ENCODE measurements at places on chromosomes 12 and 14.

DNA sequence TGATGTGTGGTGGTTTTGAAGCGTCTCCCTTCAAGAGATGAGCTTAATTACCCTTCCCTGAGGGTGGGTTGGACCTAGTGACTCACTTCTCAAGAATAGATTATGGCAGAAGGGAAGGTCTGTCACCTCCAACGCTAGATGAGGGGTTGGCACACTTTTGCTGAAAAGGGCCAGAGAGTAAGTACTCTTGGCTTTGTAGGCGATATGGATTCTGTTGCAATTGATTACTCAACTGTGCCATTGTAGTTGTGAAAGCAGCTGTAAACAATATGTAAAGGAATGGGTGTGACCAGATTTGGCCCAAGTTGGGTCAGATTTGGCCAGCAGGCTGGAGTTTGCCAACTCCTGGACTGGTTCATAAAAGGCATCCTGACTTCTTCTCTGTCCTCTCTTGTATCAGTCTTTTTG, 53.3 kb downstream of the SMIM41 start:
- DNase-seq: no peak

DNA sequence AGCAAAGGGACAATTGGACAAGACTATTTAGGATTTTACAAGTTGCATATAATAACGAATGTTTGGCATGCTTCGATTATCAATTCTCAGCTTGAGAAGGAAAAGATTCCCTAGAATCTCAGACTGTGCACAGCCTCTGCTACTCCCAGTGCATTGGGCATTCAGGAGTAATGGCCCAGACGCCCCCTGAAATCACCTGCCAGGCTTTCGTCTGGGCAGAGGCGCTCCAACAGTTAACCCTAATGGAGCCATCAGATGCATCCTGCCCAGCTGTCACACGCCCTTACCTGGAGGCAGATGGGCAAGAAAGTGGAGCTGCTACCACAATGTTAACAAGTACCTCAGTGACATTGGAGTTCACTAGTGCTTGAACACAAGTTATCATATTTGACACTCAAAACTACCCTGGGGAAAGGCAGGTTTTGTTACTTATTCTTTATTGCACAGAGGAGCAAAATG, 927 bp upstream of the LRP6 start:
- DNase-seq: no peak

DNA sequence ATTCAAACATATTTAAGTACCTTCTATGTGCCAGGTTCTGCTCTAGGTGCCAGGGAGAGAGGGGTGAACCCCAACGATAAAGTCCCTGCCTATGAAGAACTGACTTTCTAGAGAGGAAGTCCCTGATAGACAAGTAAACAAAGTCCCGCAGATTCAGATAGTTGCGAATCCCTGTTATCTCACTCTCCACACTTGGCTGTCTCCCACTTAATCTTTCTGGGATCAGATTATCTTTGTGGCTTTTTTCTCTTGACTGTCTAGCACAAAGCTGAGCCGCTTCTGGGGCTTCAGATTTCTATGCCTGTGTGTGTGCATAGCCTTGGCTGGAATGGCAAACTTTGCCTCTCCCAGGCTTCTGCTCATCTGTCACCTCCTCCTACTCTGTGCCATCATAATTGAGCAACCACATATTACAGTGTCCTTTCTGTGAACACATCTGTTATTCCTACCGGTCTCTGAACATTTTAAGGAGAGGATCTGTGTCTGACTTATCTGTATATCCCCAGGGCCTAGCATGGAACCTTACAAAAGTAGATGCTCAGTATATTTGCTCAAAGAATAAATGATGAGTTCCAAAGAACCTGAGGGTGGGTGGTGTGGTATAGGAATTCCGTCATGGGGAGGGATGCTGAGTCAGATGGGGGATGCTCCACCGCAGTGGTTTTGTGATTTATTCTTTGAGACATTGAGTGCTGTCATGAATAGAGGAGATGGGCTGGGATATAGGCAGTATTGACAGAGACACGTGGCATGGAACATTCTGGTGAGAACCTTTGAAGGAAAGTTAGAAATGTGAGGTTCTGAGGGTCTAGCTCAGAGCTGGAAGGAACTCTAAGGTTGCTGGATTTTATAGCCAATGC, 28.5 kb downstream of the RGS6 start:
- DNase-seq: no peak

DNA sequence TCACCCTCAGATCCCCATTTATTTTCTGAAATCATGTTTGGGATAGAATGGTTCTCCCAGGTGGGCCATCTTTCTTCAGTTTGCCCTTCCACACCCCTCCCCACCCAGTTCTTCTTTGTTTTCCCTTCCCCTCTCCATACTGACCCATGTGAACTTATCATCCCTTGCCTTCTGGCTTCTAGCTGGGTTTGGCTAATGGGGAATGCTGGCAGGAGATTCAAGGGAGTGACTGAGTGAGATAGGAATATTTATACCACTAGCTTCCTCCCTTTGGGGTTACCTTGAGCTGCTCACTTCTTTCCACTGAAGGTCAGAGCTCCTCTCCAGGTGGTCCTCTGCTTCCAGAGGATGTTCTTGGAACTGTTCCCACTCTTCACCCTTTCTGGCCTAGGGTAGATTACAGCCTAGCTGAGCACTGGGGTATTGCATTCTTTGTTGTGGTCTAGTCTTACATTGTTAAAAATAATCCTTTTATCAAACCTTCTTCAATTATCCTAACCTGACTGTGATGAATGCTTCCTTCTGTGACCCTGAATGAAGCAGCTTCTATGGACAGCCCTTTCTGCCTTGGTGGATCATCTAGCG, 88.3 kb upstream of the ATP2B1 start:
- DNase-seq: no peak

DNA sequence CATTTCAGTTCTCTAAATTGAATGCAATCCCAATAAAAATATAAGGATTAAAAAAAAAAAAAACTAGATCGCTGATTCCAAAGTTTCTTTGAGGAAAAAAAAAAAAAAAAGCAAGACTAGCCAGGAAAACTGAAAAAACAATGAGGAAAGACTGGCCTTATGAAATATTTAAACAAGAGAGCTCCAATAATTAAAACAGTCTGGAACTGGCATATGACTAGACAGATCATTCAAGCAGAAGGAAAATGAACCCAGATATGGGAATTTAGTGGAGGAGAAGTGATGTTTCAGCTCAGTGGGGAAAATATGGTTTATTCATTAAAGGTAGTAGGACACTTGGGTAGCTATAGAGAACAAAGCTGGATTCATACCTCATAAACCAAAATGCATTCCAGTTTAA, 42.0 kb upstream of the TBC1D15 start:
- DNase-seq: no peak

DNA sequence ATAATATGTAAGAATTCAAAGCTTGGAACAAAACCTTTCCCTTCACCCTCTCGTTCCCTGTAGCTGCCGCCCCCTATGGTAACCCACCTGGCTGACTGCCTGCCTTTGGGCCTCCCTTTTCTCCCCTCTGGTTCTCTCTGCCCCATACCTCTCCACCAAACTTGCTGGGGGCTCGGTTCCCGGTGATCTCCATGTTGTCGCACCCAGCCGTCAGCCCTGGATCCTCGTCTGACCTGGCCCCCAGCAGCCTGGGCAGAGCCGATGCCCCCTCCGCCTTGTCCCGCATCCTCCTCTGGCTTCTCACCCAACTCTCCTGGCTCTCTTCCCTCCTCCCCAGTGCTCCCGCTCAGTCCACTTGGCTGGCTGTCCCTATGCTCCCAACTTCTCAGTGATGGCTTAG, 4.5 kb downstream of the CYP46A1 start:
- DNase-seq: no peak

DNA sequence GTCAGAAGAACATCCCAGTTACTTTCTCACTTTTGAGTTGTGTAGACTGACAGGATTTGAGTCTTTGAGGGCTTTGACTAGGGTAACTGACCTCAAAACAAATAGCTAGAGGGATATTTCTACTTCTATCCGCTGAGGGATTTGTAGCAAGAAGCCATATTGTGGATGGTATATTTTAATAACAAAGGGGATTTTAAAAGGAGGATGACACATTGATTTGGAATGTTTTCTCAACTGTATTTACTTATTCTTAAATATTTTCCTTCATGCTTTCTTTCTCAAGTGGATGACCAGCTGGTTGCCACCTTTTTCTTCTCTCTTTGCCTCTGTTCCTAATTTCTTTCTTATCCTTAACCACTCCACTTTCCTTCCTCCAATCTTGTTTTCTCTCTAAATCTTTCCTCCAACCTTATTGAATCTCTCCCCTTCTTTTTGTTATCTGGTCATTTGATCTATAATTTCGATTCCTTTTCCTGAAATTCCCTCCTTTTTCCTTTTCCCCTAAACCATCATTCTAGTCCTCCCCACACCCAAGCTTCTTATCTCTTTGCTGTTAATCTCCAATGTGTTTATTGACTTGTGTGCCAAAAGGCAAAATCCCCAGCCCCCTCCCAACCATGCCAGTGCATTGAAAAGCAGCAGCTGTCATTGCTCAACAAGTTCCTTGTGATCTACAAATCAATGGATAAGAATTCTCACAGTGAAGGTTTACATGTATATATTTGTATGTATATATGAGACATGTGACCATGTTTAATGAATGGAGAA, 411.6 kb downstream of the RAD51B start:
- DNase-seq: no peak

- DNase-seq: no peak
Observed at GRCh38 chr12:55933799-55934742, 3.1 kb downstream of the DGKA start.

GRCh38 chr14:30779210-30779609, 95.1 kb upstream of the COCH start:
- DNase-seq: no peak

DNA sequence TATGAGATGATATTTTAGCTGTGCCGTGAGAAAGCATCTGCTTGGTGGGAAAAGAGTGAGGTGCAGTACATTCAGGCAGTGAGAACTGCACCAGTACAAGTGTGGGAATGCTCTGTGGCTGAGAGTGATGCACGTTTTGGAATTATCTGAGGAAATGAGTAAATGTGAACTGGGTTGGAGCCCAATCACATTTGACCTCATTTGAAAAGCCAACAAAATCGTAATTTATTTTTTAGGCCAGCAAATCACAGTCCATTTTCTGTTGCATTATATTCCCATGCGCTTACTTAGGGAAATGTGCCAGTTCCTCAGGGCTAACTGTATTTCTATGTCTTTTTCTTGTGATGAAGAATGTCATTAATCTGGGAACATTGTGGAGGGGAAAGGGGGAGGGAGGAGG, 77.3 kb downstream of the SNAPC1 start:
- no peak for DNase-seq

- no peak for DNase-seq
Observed at GRCh38 chr14:77314043-77314442, 6.6 kb downstream of the POMT2 start.

DNA sequence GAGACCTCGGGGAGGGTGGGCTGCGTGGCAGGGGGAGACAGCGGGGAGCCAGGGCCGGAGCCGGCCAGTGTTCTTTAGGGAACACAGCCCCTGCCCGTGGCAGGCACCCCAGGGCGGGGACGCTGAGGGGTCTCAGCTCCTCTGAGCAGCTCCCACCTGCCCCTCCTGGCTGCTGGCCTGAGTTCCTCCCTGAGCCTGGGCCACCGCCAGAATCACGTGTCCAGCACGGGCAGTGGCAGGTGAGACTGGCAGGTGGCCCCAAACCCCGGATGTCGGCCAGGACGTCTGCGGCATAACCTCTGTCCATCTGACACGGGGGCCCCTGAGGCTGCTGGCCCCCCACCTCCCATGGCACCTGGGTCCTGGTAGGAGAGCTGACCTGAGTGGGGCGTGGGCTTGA, 25.1 kb downstream of the NOC4L start:
- DNase-seq: no peak

GRCh38 chr12:75863533-75863932, 168.0 kb downstream of the PHLDA1 start:
- no peak for DNase-seq

DNA sequence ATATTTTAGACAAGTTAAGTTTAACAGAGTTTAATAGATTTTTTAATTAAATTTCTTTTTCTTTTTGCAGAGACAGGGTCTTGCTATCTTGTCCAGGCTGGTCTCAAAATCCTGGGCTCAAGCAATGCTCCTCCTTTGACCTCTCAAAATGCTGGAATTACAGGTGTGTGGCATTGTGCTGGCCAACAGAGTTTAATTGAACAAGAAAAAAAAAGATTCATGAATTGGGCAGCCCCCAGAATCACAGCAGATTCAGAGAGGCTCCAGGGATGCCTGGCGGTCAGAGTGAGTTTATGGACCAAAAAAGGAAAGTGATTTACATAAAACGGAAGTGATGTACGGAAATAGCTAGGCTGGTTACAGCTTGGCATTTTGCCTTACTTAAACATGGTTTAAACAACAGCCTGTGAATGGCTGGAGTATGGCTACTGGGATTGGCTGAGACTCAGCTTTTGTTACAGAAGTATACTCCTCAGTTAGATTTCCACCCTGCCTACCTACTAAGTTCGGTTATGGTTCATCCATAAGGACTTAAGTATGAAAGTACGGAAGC, 14.5 kb upstream of the TESPA1 start:
- no peak for DNase-seq

DNA sequence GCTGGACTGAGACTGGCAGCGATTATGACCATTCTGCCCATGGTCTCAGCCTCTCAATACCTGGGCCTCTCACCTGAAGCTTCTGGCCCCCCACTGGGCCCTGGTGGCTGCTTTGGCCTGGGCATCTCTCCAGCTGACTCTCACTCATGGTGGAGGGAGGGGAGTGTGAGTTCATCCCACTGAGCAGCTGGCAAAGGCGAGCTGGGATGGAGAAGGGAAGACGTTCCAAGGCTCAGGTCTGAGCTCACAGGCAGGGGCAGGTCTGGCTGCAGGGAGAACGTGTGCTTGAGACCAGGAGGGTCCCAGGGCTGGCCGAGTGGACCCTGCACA, 103.5 kb downstream of the TMEM121 start:
- no peak for DNase-seq

DNA sequence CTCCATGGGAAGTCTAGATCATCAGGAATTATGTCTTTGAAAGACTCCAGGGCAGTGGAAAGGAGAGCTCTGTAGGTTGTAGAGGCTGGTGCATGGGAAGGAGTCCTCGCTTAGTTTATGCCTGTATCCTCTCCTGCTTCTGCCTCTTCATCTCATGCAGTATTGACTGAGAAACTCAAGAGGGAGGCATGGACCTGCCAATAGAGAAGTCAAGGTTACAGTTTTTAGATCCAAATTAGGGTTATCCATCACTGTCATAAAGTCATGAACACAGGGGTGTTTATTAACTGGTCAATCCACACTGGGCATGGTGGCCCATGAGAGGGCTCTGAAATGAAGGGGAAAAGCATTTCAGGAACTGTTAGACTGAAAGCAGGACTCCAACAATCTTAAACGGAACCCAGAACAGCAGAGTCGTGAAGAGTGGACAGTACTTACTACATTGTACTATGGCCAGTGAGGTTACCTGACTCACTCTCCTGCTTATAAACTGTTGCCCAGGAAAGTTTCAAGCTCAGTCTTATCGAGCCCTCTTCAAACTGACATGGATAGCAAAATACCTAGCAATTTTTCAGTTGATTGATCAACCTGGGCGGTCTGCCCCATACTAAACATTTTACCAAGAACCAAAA, 30.1 kb upstream of the DHRS7 start:
- DNase-seq: no peak

DNA sequence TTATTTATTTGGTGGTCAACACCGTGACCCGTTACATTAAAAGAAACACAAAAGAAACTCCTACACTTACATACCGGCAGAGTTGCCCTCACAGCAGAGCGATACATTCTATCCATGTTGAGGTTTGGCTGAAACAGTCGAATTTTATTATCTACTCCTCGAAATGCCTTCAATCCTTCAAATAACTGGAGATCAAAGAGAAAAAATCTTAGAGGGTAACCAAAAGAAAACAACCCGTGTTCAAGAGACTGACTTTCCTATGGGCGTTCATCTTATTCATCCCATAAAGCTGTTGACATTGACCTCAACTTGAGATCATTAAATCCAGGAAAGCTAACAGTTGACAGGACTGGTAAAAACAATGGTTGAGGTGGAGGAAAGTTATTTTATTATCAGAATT, 67.7 kb downstream of the BCAT1 start:
- no peak for DNase-seq

GRCh38 chr12:124441443-124442194, 125.8 kb downstream of the NCOR2 start:
- DNase-seq: no peak
